HT-29 (cell line): ENCODE measurements at places on chromosomes 3 and 15. TPM values are rescaled to one million over a fixed set of nuclear protein-coding genes. Genes with fewer than 3 reads are reported as not detected.
A peak's percentile ranks its signal among the peaks of the same experiment; 100 is the strongest.

DNA sequence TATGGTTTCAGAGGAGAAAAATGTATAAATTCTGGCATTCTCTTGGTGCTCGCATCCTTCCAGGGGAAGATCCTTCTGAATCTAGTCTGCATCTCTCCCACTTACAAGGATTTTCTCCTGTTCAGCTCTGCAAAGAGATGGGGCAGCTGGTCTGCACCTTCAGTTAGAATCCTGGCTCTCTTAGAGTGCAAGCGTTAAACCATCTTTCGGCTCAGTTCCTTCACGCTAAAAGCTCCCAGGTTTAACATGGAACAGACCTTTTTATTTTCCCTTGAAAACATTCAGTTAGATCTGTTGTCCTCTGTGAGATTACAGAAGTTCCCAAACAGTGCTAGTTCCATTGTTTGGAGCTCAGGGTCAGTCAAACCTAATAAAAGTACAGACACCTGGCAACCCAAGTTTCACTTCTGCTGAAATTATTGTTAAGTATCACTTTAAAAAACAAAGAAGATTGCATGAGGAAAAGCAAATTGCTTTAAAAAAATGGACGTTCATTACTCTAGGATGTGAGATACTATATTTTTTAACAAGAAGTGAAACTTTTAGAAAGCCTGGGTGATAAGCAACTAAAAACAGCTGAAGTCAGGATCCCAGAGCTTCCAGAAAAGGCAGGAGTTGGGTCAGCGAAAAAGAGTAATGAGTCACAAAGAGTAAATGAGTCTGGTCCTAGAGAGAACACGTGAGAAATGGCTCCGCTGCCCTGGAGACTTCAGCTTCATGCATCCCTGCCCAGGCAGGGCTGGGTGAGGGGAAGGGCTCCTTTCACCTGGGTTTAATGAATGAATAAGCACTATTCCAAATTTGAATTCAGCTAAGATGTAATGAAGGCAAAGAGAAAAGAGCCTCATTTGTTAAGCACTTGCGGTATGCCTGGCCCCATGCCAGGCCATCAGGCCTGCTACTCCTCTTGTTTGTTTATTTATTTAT lies 63.3 kb downstream of the ABTB1 start:
- DNase-seq, result no peak

DNA sequence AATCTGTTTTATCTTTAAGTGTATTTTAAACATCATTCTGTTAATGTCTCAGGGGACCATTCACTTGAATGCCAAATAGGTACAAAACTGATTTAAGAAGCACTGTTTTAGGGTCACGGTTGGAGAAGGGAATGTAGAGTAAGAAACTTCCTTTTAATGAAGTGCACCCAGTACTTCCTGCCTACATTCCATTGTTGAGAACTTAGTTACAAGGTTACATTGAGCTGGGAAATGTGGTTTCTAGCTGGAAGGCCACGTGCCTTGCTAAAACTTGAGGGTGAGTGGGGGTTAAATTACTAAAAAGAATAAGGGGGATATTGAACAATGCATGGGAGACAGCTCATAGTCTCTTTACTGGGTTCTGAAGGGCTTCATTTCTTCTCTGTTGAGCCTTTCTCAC lies 78.3 kb upstream of the TBC1D5 start:
- peak; percentile 17 for DNase-seq

- DNase-seq, result no peak
These were observed 53.4 kb upstream of the POMGNT2 start for GRCh38 chr3:43159131-43159875.

GRCh38 chr3:186669378-186670084 lies 3.7 kb downstream of the HRG start:
- peak; percentile 23 for DNase-seq

DNA sequence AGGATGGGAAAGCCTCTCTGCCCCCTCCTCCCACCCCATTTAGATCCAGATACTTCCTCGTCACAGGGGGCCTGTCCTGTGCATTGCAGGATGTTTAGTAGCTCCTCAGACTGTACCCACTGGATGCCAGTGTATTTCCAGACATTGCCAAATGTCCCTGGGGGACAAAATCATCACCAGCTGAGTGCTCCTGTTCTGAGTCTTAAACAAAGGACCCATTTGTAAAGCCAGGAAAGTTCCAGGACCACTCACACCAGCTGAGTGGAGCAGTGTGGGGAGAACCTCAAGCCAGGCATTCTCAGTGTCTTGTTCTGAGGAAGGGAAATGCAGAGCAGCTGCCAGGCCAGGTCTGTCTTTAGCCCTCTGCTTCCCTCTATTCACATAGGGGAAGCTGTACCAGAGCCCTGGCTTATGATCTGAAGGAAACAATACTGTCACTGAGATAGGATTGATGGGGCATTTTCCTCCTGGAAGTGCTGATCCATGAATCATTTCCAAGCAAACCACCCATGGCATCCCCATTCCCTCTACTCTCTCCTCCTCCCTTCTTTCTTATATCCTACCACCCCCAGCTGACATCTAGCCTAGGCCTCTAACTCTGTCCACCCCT lies 67.4 kb upstream of the MEX3B start:
- DNase-seq, result no peak

DNA sequence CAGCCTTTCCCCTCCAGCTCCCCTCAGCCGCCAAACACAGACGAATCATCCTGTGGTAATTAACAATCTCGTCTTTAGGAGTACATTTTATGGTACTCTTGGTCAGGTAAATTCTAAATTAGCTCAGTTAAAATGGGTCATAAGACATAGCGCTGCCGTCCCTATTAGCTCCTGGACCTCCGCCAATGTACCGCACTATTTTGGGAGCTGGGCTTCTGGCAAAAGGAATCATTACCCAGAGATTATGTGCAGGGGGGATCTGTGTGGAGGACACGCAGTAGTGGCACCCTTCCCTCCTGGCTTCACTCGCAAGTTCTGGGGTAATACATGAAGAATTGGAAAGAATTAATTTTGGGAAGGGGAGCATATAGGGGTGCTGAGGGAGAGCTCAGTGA lies 68.6 kb upstream of the ONECUT1 start:
- no peak for DNase-seq

SLC22A13 gene
- 0.25 and 0.26 TPM in 2 replicates for total RNA-seq

DNA sequence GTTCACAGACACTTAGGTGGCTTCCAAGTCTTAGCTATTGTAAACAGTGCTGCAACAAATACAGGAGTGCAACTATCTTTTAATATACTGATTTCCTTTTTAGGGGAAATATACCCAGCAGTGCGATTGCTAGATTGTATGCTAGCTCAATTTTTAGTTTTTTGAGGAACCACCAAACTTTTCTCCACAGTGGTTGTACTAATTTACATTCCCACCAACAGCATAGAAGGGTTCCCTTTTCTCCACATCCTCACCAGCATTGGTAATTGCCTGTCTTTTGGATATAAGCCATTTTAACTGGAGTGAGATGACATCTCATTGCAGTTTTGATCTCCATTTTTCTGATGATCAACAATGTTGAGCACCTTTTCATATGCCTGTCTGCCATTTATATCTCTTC lies 58.9 kb downstream of the ZNF148 start:
- DNase-seq, result no peak

DNA sequence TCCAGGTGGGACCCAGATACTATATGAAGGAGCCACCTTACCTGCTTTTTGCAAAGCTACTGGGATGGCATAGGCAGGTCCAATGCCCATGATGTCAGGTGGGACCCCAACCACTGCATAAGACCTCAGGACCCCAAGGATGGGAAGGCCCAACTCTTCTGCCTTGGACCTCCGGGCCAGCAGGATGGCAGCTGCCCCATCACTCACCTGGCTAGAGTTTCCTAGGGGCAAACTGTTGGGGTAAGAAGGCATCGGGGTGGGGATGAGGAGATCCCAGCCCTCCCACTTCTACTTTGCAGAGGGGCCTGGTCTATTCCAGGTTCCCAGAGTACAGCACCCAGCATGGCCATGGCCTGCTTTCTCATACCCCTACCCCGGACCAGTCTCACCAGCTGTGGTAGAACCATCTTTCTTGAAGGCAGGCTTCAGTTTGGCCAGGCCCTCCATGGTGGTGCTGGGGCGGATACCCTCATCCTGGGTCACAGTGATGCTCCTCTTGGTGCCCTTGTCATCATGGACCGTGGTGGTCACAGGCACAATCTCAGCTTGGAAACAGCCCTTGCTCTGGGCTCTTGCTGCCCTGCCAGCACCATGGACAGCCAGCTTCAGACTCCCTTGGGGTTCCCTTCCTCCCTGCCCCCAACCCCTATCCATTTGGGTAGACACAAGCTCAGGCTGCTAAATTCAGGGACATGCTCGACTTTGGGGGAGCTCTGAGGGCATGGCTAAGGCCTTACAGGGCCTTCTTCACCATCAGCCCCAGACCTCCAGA lies 10.6 kb downstream of the ACAA1 start:
- no peak for DNase-seq

CCDC191 gene
- 0.78 and 1.1 TPM in 2 replicates for total RNA-seq

DNA sequence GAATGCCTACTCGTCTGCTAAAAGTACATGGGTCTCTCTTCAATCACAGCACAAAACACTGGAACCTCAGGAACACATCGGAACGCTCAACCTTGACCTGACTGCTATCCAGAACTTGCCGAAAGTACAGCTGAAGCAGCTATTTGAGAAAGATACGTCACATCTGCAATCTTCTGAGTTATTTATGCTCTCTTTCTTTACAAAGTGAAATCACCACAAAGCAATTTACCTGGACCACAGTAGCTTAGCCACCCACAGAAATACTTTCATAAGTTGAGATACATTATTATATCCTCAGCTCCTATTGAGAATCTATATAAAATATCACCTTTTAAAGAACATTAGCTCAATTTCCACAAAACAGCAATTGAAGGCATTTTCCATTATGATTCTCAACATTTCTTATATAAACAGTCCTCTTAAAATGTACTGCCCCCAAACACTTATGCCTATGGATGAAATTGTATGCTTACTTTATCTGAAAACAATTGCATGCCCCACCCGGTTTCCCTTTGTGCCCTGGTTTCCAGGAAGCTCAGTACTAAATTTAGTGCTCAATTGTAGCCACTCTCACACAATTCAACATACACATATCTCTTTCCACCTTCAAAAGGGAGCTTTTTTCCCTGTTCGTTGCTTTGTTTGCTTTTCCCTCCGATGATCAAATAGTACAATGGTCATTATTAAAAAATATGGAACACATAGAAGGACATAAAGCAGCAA lies 31.8 kb downstream of the HEG1 start:
- no peak for DNase-seq

GRCh38 chr3:187903697-187904096 lies 158.4 kb upstream of the BCL6 start:
- no peak for DNase-seq

DNA sequence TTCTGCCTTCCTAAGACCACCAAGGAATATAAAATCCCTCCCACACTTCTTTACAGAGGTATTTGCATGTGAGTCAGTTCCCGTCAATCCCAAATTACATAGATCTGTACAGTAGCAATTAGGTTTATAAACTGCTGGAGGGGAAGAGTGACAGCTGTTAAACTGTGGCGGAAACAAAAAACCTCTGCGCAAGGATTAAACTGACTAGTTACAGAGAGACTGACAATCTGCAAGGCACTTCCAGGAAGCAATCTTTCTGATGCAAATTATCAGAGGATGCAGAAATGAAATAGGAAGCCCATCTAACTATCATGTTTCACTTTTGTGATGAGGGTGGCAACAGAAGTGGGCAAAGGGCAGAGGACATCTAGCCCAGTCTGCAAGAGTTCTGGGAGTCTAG lies 150.4 kb downstream of the RTP4 start:
- no peak for DNase-seq

GRCh38 chr3:190385731-190386688 lies 2.0 kb upstream of the CLDN16 start:
- DNase-seq, result peak; percentile 87

DNA sequence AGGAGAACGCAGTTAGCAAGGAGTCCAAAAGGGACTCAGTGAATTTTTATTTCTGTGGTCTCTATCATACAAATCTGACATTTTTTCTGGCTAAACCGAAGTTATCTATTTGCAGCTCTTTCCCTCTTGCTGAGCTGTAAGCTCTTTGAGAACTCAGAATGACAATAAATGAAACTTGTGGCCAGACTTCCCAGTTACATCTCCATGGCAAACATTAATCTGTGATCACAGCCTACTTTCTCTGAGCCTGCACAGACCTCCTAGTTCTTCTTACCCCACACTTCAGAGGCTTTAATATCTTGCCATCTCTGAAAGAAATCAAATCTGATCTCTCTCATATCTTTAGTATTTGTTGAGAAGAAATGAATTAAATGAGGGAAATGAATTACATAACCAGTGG lies 58.0 kb downstream of the PLD1 start:
- no peak for DNase-seq

ZNF620 gene
- total RNA-seq, result 2.1 and 2.8 TPM in 2 replicates
